ENCODE measurements at places on chromosomes 1 and 21.

DNA sequence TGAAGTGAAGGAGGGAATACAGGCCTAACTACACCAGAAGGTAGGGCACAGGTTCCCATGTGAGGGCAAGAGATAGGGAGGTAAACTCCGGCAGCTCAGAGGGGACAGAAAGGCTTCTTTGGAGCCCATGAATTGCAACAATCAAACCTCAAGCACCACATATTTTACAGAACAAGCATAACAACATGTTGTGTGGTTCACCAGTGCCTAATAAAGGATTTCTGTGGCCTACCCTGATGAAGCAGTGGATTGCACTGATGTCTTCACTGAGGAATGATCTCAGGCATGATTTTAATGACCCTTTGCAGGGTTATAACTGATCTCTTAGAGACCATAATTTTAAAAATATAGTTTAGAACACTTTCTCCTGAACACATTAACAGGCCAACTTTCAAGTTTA is 77.4 kb downstream of the RUNX1 start:
- DNase-seq = peak; percentile 21

- DNase-seq = peak; percentile 95
Observed at GRCh38 chr1:173062150-173062938, 11.6 kb upstream of the TNFSF18 start.

- no peak for DNase-seq
Observed at GRCh38 chr1:206142011-206142410, 24.8 kb upstream of the AVPR1B start.

DNA sequence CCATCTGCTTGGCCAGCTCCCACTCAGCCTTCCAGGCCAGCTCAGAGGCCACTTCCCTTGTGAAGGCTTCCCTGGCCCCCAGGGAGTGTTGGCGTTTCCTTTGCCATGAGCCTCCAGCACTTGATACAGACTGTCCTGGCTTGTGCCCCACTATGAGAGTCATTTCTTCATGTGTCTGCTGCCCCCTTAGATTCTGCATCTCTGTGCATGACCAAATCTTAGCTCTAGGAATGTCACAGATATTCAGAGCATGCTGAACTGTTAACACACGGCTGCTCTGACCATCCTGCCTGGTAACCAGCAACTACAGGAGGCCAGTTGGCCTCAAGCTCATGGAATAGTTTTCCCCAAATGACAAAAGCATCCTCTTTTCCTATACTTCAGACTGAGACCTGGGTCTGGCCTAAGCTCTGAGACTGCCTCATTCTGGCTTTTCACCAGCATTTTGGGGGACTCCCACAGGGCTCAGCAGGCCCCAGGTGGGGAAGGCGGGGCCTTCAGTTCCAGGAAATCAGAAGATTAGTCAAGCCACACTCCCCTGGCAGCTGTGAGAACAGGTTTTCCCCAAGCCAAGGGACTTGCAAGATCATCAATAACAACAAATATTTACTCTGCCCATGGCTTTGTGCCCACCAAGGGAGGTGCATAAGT is 182.6 kb upstream of the EDN2 start:
- DNase-seq = peak; percentile 68

- peak; percentile 93 for DNase-seq
Observed at GRCh38 chr1:20603504-20604464, 14.9 kb downstream of the CDA start.

GRCh38 chr1:151916726-151917370 is 7.5 kb upstream of the THEM4 start:
- DNase-seq = no peak

- peak; percentile 28 for DNase-seq
Observed at GRCh38 chr1:36464605-36465393, 615 bp upstream of the MRPS15 start.

DNA sequence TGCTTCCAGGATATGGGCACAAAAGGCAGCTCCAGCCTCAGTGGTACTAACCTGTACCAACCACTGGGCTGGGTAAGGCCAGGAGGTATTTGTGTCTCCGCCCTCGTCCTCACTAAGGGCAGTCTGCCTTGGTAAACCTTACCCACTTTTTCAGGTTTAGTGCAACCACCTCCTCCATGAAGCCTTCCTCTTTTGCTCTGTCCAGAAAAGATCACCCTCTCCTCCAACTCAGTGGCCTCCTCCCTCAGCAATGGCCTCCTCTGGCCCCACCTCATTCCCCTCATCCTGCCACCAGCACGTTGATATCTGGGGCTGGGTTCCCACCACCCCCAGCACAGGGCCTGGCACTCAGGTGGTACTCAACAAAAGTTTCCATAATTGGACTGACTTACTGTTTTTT is 161.5 kb downstream of the GRIK3 start:
- no peak for DNase-seq

DNA sequence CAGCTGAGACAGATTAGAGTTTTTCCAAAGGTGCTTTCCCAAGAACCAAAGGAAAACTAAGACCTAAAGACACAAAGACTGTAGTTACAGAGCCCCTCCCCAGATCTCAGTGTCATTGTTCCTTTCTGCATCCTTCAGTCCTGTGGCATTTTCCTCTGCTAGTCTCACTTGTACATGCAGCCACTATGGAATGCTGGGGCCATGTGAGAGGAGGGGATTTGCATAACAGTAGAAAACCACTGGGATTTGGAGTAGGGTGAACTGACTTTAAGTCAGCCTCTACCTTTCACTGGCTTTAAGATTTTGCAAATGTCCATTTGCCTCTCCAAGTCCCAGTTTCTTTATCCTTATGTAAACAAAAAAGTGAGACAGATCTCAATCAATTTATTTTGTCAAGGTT is 119.4 kb upstream of the F3 start:
- DNase-seq = no peak

- DNase-seq = no peak
Observed at GRCh38 chr1:171196351-171196750, 11.3 kb downstream of the FMO2 start.

GRCh38 chr1:66730462-66730861 is 21.8 kb upstream of the DYNLT5 start:
- no peak for DNase-seq

GRCh38 chr1:239764546-239764945 is 327.1 kb upstream of the FMN2 start:
- no peak for DNase-seq

Data from renal cortical epithelial cell (primary cell).